ENCODE measurements at places on chromosomes 16 and 17.

GRCh38 chr16:56615353-56615752 is 7.0 kb downstream of the MT2A start:
- no peak for DNase-seq

- no peak for DNase-seq
Measured at GRCh38 chr16:81798311-81799137, 19.4 kb downstream of the PLCG2 start.

DNA sequence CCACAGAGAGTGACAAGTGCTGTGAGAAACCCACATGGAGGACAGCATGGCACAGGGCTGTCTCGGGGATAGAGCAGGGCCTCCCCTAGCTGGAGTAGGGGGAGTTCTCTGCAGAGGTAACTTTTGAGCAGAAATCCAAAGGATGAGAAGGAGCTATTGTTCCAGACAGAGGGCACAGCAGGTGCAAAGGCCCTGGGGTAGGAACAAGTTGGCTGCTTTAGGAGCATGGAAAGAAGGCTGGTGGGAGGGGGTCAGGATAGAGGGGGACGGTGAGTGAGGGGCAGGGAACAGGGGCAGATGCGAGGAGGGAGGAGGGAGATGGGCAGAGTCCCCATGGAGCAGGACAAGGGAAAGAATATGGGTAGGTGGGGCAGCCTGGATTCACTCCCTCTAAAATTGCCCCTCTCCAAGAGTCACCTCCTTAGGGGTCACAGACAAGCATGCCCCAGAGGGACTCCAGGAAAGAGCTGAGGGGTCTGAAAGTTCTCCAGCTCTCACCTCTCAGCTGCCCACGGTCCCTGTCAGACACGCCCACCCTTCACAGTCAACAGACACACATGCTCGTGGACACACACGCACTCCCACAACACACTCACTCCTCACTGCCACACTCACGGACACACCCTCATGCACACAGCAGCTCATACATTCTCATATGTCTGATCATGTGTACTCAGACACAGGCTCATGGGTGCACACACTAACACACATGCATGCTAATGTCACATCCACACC is 110.7 kb downstream of the LITAF start:
- DNase-seq = no peak

DNA sequence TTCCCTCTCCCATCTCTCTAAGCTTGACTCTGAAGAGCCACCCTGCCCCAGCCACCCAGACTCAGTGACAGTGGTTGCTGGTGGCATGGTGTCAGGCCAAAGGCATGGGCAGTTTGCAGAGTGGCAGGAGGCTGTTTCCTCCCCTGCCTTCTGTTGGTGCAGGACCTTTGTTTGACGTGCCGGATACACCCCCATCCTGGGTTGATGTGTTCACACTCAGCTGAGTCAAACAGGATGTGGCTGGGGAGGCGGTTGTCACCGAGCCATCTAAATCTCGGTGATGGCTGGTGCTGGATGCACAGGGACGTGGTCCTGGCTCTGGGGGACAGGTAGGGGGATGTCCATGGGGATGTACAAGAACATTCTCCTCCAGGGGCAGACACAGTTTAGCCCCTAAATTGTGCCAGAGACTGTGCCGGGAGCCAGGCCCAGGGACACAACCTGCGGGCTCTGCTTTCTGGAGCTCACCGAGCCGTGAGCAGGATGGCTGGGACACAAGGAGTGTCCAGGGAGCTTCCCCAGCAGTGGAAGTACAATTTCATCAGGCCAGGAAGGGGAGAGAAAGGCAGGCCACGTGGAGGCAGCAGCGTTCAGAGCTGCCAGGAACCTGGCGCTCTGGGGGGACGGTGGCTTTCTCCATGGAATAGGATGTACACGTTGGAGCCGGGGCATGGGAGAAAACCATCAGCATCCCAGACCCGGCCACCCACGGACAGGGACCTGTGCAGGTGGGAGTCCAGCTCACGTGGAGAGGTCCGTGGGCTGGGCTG is 264.2 kb downstream of the SEC14L1 start:
- peak; percentile 64 for DNase-seq

DNA sequence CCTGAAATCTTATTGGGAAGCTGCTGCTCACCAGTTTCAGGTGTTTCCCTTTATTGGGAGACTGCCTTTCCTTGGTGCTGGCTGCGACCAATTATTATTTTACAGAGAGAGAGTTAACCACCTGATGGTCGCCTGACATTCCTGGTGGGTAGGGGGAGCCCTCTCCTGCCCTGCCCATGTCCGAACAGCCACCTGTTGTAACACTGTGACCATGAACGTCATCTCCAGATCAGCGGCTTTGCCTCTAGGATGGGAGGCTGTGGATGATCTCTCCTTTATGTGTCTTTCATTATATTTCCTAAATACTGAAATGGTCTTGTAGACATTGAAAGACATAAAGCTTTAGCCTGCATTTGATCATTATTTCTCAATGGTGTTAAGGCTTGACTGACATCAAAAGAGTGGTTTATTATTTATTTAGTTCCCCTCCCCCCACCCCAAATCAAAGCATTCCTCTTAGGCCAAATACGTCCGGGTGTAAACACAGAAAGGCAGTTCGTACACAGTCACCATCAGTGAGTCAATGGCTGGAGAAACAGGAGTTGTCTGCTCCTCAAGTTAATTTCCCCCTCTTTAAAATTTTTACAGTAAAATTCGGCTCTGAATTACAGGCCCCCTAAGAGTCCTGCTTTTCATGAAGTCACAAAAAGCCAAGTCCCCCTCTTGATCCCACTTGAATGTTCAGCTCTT is 57.8 kb upstream of the CACNG5 start:
- DNase-seq = no peak

DNA sequence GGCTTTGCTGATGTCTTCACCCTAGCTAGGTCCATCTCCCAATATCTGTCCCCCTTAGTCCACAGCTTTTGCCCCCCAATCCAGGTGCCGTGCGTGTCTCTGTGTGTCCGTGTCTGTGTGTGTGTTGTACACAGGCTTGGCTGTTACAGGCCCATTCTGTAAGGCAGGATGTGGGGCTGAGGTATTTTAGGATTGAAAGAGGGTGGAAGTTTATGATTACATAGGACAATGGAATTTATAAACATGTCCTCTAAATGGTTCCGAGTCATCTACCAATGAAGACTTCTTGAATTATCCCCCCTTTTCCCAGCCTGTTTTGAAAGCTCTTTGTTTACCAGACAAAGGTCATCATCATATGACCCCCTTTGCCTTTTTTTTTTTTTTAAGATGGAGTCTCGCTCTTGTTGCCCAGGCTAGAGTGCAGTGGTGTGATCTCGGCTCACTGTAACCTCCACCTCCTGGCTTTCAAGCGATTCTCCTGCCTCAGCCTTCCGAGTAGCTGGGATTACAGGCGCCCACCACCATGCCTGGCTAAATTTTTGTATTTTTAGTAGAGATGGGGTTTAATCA is 21.9 kb downstream of the ACE start:
- DNase-seq = peak; percentile 22

DNA sequence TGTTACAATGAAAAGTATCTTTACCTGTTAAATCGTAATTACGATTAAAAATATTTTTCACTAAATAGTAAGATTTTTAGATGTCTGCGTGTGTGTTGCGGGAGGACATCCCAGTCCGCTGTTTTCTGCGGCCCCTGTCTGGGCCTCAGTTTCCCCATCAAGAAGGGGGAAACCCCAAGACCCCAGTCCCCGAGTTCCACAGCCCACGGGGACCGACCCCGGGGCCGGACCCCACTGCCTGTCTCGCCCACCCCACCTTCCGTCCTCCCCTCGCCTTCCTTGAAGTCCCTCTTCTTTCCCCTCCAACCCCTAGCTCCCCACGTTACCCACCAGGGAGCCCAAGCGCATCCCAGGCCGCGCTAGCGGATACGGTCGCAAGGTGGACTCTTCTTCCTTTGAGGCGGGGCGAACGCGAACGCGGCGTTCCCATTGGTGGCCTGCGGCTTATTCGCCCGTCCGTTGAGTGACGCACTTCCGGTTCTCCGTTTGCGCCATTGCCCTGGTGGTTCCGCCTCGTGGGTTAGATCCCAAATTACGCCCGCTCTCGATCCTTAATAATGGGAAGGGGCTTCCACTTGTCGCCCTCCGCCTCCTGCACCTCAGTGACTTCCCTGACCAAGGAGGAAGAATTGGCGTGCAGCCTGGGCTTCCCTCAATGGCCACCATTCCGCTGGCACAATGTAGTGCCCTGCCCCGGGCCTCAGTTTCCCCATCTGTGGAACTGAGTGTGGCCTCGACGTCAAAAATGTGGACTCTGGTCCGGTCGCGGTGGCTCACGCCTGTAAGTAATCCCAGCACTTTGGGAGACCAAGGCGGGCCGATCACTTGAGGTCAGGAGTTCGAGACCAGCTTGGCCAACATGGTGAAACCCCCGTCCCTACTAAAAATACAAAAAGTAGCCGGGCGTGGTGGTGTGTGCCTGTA is at the start of gene NSMCE1:
Gene NSMCE1, minus strand, starts transcription at position 397 of the 924 bp plus-strand sequence. CDS start 11,202 bp downstream, outside the sequence.
- peak; percentile 96 for DNase-seq

DNA sequence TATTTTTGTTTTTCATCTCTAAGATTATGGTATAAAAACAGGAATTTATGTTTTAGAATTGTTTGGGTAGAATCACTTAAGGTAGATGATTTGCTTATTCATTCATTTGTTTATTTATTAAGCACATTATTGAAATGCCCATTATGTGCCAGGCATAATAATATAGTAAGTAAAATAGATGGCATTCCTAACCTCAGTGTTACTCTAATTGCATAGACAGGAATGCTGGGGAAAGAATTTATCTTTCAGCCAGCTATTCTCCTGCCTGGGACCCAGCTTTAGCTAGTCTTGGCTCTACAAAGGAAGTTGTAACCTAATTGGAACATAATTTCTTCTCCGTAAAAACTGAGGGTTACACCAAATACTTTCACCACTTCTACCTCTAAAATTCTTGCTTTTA is 44.6 kb downstream of the NFAT5 start:
- DNase-seq = no peak

- DNase-seq = no peak
Measured at GRCh38 chr16:73447846-73448245, 399.9 kb upstream of the ZFHX3 start.

DNA sequence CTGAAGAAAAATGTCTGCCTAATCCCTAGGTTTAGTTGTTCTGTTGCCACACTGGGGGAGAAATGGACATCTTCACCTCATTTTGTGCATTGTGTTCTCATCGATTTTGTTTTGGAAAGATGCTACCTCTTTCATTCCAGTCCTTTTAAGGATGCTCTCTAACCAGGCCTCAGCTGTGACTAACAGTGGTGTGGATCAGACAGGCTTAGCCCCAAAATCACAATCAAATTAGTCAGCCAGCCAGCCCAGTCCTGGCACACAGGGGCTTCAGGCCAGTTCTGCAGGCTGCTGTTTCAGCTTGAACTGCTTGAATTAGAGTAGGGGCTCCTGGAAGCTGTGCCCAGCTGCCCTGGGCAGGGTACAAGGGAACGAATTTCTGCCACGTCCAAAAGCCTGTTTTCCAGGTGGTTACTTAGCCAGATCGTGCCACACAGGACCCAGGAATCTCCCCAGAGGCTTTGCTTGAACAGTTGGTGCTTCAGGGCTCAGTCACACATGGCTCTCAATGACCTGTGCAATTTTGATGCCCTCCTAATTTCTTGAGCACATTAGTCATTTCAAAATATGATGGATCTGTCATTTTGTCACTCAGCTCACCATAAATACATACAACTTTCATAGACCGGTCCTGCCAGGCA is 60.7 kb downstream of the CLEC16A start:
- DNase-seq = peak; percentile 40

DNA sequence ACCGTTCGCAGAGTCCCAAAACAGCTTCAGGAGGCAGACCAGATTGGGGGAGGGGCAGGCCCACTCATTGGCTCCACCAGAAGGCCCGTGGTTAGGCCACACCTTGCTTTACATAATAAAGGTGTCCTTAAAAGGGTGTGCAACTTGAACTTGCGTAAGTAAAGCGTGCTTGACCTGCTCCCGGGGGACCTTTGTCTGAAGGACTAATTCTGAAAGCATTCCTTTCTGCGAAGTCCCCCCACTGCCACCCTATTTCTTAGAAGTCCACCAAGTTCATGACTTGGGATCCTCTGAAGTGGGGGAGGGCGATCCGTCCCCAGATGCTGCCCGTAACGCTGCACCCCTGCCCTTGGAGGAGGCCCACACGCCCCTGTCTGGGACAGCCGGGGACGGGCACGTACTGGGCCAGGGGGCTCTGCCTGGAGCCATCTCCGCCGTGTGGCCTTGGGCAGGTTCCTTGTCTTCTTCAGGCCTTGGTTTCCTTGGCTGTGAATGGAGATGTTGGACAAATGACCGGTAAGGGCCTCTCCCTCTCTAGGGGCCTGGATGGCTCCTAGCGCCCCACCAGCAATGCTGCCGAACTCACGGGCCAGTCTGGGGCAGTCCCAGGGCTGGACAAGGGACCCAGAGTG is 823 bp upstream of the ZNF469 start:
- no peak for DNase-seq

- no peak for DNase-seq
Measured at GRCh38 chr16:86344586-86344871, 165.8 kb upstream of the FOXF1 start.

GRCh38 chr17:27596566-27597187 is 34.3 kb upstream of the LGALS9 start:
- no peak for DNase-seq

Measured in astrocyte of the spinal cord (primary cell).